ENCODE measurements at places on chromosomes 12 and 14.

DNA sequence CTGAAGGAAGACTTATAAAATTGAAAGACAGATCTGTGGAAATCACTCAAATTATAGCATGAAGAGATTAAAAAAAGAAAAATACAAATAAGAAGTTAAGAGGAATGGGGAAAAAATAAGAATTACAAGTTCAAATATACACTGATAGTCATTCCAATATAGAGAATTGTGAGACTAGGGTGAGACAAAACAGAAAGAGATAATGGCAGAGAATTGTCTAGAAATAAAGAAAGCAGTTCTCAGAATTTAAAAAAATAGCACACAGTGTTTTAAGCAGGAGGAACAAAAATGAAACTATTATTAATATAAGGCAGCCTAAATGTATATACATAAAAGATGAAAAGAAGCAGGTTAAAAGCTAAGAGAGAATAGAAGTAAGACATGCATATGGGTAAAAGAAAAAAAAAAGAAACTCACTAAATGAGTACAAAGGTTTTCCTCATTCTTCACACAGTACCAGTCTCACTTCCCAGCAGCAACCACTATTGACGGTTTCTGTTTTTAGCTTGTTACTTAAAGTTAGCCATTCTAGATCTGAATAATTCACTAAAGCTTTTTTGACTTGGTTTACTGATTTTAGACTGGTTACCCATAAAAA, 31.1 kb downstream of the SLC38A4 start:
- DNase-seq: no peak

DNA sequence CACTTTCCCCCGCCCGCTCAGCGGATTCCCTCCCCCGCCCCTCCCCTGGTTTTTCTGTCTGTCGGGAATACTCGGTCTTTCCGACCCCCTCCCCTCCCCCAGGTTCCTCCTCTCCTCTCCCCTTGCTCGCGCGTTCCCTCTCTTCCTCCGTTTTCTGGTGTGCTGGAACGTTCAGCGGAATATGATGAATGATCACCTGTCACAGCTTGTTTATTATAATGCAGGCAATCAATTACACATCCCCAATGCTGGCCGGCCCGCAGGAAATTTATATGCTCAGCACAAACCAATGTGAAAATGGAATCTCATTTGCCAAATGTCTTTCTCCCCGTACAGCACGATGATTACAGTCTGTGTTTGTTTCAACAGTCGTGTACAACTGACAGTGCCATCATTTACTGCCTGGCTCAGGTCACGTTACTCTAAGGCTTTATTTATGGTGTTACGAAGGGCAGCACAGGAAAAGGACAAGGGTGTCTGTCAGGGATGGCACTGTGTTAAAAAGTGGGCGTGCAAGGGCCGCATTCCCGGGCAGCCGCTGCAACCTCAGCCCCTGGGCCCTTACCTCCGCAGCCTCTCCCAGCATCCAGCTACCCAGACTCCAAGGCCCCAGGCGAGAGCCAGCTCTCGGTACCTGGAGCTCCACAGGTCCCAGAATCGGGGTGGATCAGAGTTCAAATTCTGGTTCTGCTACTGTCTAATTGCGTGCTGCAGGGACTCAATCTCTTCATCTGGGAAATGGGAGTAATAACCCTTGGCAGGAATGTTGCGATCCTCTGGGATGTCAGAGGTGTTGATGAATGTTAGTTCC, 24.7 kb upstream of the MAP1LC3B2 start:
- DNase-seq: no peak

GRCh38 chr12:88035907-88036289, 6.7 kb upstream of the C12orf50 start:
- peak; percentile 48 for DNase-seq

GRCh38 chr12:1724250-1724649, 33.4 kb downstream of the ADIPOR2 start:
- DNase-seq: no peak

- DNase-seq: no peak
These were observed 38.5 kb upstream of the FRS2 start for GRCh38 chr12:69431591-69432222.

GRCh38 chr12:60475825-60476224, 880.0 kb downstream of the SLC16A7 start:
- no peak for DNase-seq

GRCh38 chr14:75752086-75752485, 91.0 kb downstream of the TTLL5 start:
- DNase-seq: no peak

All from Kasumi-1 (cell line).